ENCODE measurements at places on chromosomes 4 and X. TPM values are rescaled to one million over a fixed set of nuclear protein-coding genes. Genes with fewer than 3 reads are reported as not detected.

Gene MAGEC3
- total RNA-seq, result not detected

Gene SPATA18
- total RNA-seq, result 17.7 TPM

Gene PPP4R3C
- not detected for total RNA-seq

Gene PCDH18
- 542 TPM for total RNA-seq

Gene TLR1
- 1.3 TPM for total RNA-seq

Gene H2BW2
- total RNA-seq, result not detected

Gene MAOB
- 4.6 TPM for total RNA-seq
